H4 (cell line): ENCODE measurements at places on chromosomes 7 and 10.
A peak's percentile ranks its signal among the peaks of the same experiment; 100 is the strongest.

- DNase-seq: no peak
Measured at GRCh38 chr10:50991456-50992355, 82.6 kb upstream of the PRKG1 start.

DNA sequence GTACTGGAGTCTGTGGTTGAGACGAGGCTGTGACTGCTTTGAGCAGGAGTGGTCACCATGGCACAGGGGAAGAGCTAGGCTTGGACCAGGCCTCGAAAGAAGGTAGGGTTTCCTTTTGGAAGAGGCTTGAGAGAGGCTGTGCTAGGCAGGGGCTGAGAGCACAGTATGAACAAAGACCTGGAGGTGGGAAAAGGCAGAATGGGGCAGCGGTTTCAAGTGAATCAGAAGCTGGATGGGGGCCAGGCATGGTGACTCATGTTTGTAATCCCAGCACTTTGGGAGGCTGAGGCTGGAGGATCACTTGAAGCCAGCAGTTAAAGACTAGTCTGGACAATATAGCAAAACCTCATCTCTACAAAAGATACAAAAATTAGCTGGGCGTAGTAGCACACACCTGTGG lies 65.9 kb downstream of the CLIP2 start:
- DNase-seq: peak; percentile 85

GRCh38 chr7:96297876-96298275 lies 24.0 kb downstream of the SLC25A13 start:
- DNase-seq: no peak

DNA sequence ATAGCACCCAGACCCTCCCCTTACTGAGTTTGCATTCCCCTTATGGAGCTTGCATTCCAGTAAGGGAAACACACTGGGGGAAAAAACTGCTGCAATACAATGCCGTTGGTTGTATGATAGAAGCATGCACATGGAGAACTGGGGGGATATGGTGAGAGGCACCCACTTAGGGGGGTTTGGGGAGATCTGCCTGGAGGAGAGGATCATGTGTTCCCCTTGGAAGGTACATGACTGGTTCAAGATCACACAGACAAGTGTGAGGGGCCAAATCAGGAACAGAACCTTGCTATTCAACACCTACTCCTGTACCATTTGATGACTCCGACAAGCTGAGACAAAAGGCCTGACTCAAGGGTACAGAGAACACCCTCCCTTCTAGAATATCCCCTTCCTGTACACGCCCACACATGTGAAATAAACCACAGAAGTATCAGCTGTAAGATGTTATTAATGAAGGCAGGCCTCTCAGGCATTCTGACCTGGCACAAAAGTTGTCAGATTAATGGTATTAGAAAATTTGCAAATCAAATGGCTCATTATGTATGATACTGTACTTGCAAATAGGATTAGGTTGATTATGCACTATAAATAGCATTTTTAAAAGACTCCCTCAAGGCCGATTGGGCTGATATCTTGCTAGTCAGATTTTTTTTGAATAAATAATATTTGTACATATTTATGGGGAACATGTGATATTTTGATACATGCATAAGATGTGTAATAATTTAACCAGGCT lies 122.2 kb downstream of the NPY start:
- DNase-seq: no peak

DNA sequence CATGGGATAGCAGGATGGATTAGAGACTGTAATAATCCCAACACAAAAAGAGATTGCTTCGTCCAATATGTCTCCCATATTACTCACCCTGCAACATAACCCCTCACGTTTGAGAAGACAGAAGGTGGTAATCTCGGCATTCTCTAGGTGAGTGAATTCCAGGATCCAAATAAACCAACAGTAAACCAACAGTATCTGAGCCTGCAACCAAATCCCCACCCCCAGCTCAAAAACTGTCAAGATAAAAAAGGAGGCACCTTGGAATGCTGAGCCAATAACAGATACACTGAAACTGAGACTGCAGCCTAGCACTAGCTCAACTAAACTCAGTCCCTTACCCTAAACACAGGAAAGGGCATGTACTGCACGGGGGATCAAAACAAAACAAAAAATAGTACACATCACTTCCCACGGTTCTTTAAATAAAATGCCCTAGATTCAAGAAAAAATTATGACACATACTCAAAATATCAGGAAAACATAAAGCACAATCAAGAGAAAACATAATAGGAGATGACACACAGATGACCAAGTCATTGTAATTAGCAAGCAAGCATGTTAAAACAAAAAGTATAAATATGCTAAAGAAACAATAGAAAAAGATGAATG lies 28.0 kb downstream of the IPMK start:
- DNase-seq: no peak

GRCh38 chr7:25944777-25945515 lies 207.1 kb upstream of the NFE2L3 start:
- DNase-seq: no peak

GRCh38 chr7:122694697-122695096 lies 4.2 kb downstream of the RNF133 start:
- DNase-seq: no peak

- no peak for DNase-seq
Measured at GRCh38 chr7:2209961-2210323, 22.8 kb downstream of the MAD1L1 start.

DNA sequence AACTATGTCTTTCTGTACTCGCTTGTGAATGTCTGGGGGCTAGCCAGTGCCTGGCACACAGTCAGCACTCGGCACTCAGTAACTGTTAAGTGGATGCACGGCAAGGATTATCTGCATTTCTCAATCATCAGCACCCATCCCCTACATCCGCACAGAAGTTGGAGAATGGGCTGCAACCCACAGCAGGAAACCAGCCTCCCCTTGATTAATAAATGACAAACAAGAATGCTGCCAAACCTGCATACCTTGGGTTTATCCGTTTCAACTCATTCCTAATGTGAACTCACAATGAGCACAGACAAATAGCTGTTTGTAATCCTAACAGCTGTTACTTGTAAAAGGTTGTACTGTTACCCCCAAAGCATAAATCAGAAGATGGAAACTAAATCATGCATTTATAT lies 28.9 kb downstream of the PPP1R3C start:
- no peak for DNase-seq

GRCh38 chr7:112205343-112206237 lies 609 bp downstream of the DOCK4 start:
- DNase-seq: peak; percentile 33

DNA sequence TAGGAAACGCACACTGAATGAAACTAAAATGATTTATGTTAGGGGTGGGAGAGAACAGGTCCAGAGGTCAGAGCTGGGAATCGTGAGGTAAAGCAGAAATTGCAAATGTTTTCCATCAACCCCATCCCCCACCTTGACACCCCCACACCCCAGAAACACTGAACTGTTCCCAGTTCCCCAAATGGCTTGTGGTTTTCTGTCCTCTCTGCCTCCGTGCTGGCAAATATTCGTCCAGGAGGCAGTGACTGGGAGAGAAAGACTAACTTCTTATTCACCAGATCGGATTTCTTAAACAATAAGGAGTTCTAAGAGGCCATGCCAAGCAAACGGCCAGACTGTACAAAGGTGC lies 730 bp upstream of the RASSF4 start:
- DNase-seq: no peak

GRCh38 chr10:96072674-96073073 lies 29.3 kb downstream of the CCNJ start:
- DNase-seq: no peak

DNA sequence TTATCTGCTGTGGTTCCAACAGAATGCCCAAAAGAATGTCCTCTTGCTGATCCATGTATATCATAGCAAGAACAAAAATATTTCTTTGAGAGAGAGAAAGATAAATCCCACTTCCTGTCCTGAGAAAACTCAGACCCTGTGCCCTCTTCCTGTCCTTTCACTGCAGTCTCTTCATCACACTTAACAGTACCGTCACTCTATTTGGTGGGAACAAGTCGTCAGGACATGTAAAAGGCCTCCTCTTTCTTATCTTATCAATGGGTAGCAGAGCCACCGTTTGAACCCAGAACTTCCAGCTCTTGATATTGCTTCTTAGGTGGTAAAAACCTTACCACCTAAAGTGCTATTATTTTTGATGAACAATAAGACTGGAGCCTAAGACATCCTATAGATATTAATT lies 43.9 kb downstream of the CHRM2 start:
- no peak for DNase-seq

- peak; percentile 80 for DNase-seq
Measured at GRCh38 chr7:82105463-82105862, 335.6 kb upstream of the HGF start.

- DNase-seq: peak; percentile 62
Measured at GRCh38 chr7:104973909-104974415, 40.0 kb upstream of the KMT2E start.

- no peak for DNase-seq
Measured at GRCh38 chr7:40865441-40866233, 730.8 kb downstream of the SUGCT start.

- no peak for DNase-seq
Measured at GRCh38 chr7:36811807-36812206, 87.5 kb upstream of the AOAH start.

GRCh38 chr10:15813415-15813814 lies 46.9 kb downstream of the MINDY3 start:
- no peak for DNase-seq

DNA sequence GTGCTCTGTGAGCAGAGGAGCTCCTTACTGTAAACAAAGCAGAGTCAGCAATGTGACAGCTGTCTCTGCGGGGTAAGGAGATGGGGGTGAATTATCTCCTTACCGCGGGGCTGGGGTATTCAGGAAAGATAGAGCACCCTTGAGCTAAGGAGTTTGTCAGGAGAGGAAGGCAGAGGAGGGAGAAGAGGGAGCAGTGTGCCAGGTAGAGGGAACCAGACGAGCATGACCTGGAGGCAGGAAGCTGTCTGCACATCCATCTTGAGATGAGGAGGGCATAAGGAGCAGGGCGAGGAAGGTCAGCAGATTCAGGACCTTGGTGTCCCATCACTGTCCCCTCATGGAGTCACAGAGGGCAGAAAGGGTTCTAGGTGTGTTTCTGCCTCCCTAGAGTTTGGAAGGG lies 32.5 kb upstream of the GPR26 start:
- no peak for DNase-seq

- DNase-seq: peak; percentile 55
Measured at GRCh38 chr7:129210256-129210988, 14.4 kb upstream of the AHCYL2 start.

DNA sequence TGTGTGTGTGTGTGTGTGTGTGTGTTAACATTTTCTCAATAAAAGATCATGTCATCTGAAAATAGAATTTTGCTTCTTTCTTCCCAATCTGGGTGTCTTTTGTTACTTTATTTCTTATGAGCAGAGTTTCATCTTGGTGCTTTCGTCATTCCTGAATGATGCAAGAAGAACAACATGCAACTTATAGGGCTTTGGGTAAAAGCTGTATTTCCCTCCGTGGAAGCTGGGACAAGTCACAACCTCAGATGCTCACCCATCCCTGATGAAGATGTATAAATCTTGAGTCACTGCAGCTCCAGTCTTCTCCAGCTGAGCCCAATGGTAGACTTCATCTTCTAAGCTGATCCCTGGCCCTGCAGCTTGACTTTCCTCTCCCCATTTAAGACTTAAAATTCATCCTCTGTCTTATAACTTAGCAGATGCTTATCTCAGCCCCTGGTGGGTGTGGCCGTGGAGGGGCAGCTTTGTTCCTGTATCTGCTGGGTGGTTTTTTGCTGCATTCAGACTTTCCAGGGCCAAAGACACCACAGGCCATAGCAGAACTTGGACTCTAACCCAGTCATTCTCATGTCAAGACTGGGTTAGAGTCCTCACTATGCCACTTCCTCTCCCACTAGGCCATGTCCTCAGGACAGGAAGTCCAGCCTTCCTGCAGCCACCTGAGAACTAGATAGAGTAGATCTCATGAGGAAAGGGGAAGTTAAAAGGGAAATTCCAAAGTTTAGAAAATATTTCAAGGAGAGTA lies 356.4 kb downstream of the TNS3 start:
- DNase-seq: no peak

- DNase-seq: no peak
Measured at GRCh38 chr10:129184196-129184595, 282.8 kb upstream of the MGMT start.

- peak; percentile 55 for DNase-seq
Measured at GRCh38 chr7:78576236-78576635, 777.7 kb downstream of the PHTF2 start.
